Cardiac fibroblast (primary cell): ENCODE measurements at places on chromosomes 7 and 10.
A peak's percentile ranks its signal among the peaks of the same experiment; 100 is the strongest.

- DNase-seq: peak; percentile 61
Measured at GRCh38 chr7:136114966-136115762, 138.0 kb upstream of the MTPN start.

GRCh38 chr10:27779462-27780015, 33.9 kb upstream of the MKX start:
- no peak for DNase-seq

- no peak for DNase-seq
Measured at GRCh38 chr10:61390851-61391250, 62.3 kb downstream of the TMEM26 start.

- peak; percentile 71 for DNase-seq
Measured at GRCh38 chr7:113289140-113289740, 170.9 kb upstream of the SMIM30 start.

DNA sequence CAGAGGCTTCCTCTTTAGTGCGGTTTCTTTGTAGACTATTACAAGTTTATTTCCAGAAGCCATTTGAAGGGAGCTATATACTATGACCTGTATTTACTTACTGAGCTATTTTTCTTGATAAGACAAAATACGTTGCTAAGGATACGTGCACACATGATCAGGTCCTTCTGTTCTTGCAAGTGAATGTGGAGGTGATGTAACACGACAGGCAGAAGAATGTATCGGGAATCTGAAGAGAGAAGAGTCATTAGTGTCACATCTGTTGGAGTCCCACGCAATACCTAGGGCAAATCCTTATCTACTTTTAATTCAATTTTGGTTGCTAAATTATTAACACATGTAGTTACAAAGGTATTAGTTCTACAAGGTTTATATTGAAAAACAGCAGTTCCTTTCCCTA, 284.6 kb upstream of the IMMP2L start:
- DNase-seq: no peak

GRCh38 chr10:15027741-15028140, 16.0 kb upstream of the OLAH start:
- DNase-seq: peak; percentile 33

GRCh38 chr7:1941464-1942242, 271.6 kb downstream of the ELFN1 start:
- DNase-seq: no peak

DNA sequence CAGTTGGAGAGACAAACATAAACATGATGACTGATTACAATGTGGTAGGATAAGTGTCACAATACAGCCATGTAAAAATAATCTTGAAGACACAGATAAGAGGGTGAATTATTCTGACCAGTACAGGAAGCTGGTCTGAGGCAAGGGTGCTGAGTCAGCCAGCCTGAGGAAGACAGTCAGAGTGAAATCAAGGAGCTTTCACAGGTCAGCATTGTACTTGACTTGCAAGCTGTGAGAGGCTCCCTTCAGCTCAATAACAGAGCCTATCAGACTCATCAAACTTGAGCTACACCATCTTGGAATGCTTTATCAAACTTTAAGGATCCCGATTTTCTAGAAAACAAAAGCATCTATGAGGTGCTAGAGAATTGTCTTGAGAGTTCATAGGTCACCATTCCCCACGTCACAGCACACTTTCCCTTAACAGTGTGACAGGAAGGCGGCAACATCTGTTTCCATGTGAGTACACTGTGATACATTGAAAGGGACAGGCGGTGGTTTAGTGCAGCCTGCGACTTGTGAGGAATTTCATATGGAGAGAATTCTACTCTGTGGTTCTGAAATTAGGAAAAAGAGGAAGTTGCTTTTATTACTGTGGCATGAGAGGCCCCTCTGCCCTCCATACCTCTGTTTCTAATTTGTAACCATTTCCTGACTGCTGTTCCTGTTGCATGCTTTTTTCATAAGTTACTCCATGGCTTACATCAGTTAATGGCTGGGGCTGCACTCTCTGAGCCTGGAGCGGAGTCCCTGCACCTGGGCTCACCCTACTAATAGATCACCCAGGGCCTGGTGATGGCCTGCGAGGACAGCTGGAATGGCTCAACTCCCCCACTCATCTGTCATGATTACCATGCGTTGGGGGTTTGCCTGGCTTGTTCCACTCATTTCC, 417.1 kb downstream of the SUGCT start:
- DNase-seq: peak; percentile 90

DNA sequence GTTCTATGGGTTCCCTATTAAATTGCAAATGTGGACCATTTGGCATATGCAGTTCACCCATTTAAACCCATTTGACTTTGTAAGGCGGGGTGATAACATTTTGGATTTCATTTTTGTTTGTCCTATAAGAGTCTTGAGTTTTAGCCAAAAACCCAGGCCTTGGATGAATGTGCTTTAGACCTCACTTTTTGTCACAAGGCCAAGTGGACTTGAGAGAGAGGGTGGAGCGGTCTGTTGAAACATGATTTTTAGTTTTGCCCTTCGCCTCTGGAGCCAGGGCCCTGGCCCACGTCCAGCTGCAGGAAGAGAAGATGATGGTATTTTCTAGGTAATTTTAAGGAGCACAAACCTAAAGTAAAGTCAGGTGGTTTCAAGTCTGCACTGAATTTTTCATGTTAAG, 260.1 kb downstream of the SLC25A13 start:
- DNase-seq: peak; percentile 22

DNA sequence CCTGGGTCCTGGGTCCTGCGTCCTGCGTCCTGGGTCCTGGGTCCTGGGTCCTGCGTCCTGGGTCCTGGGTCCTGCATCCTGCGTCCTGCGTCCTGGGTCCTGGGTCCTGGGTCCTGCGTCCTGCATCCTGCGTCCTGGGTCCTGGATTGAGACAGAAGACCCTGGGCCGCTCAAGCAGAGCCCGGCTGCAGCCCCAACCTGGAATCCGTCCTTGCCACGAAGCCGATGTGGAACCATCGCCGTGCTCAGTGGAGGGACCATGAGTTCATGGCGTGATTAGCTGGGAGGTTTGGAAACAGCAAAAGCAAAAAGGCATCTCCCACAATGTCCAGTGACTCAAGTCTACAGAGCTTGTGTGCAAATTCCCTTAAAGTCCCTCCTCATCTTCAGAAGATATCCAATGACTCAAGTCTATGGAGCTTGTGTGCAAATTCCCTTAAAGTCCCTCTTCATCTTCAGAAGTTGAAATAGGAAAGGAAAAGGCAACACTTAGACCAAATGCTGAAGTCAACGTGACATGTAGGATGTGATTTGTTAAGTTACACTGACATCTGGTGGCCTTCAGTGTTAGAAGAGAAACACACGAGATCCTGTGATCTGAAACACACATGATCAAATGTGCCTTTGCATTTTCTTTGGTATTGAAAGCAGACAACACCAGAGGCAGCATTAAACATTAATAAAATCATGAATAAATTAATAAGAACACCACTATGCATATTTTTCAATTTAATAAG, 179.9 kb downstream of the PTPRN2 start:
- DNase-seq: peak; percentile 52

DNA sequence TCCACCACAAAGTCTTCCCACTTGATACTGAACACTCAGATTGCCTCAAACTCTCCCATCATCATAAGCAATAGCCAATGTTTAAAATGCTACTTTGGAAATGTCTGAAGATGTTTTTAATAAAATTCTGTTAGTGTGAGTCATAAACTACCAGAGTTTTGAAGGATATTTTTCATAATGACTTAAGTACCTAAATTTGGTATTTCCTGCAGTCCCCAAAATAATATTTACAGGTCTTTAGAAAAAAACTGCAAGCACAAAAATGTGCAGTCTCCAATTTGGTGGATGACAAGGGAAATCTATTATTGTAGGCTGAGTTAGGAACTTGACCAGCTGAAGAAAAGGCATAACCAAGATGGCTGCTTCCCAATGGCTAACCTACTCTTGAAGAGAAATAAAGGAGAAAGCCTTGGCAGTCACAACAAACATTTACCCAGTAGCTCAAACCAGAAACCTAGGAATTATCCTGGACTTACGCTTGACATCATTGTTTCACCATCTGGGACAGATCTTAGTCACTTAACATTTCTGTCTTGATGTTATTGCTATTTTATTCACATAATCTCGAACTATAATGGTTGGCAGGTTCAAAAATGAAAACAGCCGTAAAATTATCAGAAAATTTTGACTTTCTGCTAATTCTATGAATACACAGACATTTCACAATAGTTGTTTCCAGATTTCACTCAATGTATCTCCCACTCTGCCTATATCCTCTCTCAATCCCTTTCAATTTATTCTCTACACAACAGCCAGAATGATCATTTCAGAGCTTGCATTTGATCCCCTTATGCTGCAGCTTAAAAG, 111.2 kb upstream of the STEAP1B start:
- DNase-seq: no peak

GRCh38 chr7:134165252-134165651, 38.1 kb downstream of the LRGUK start:
- DNase-seq: no peak

DNA sequence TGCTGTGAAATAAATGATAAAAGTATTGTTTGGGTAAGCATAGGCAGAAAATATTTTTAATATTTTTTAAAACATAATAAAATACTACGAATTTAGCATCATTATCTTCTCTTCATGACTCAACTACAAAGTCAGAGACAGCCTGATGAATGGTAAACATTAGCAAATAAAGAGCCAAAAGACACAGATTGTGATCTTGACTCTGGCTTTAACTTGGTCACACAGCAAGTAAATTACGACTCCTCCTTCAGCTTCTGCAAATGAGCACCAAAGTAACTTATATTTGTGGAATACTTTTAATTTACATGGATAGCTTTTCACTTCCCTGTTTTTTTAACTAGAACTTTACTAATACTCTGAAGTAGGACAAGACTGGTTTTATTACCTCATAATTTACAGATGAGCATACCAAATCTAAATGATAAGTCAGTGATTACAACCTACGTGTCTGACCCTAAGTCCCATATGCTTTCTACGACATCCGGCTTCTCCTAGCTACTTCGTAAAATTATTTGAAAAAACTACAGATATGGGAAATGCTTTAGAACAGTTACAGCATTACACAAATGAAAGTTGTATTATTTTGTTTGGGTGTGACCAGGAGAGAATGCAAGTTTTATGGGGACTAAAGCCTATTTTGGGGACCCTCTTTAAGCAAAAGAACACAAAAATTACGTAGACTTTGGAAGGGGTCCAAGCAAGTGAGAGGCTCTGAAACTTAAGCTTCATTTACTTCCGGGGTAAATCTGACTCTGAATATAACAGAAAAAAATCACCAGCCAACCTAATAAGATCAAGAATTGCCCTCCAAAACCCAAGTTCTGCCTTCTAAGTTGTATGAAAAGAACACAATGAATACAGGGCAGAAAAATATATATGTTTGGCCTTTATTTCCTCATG, 133.8 kb downstream of the CPEB3 start:
- peak; percentile 39 for DNase-seq

DNA sequence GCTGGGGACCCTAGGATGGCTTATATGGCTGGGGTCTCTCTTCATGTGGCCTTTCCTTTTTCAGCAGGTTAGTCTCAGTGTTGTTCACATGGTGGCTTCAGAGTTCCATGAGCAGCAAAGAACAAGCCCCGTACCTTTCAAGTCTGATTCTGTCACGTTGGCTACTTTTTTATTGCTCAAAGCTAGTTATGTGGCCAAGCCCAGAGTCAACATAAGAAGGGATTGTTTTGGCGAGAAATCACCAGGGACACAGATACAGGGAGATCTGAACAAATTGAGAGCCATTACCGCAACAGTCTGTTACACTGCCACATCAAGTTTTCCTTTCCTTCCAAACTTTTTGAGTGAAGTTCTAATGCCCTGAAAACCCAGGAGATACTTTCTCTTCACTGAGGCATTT, 770.5 kb downstream of the LRMDA start:
- no peak for DNase-seq

GRCh38 chr7:46774515-46774914, 807.4 kb downstream of the TNS3 start:
- peak; percentile 11 for DNase-seq

DNA sequence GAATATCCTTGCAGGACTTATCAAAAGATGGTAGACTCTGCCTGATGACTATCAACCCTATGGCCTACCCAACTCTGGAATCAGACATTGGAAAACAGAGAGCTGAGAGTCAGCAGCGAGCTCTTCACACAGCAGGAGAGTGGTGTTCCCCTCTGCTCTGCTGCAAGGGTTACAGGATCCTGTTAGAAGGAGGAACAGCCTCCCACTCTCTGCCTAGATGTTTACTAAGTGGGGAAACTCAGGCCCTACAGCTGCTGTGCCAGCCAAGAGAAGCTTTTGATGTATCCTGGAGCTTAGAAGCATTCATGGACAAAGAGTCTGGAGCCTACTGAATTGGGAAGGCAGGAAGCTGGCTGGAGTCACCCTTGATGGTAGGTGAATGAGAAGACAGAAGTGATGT, 104.6 kb downstream of the ABLIM1 start:
- DNase-seq: no peak

DNA sequence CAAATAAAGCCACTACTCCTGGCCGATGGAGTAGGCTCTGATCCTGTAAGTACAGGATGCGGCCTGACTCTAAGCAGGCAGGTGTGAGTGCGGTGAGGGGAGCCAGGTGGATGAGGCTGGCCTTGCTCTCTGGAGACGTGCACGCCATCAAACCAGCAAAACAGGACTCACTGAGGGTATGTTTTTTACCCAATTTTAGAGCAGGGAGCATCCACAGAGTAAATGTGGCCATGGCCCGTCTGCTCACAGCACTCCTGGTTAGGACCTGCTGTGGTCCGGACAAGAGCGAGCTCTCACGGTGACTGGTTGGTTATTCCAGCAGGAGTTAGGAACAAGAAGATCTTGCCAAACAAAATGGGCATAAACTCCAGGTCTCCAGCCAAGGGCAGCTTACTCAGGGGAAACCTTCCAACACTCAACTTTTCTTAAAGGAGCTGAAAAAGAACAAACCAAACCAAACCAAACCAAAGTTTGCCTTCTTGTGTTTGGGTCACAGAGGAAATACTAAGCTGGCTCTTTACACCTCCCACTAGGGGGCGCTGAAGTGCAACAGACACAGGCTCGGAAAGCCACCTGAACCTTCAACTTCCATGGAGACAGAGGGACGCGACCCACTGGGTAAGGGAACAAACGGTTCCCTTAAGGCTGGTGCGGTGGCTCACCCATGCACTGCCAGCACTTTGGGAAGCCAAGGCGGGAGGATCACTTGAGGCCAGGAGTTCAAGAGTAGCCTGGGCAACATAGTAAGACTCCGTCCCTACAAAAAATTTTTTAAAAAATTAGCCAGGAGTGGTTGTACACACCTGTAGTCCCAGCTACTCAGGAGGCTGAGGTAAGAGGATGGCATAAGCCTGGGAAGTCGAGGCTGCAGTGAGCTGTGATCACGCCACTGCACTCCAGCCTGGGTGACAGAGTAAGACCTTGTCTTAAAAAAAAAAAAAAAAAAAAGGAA, 122.4 kb downstream of the CLEC2L start:
- peak; percentile 90 for DNase-seq

GRCh38 chr7:82442492-82443035, 1.0 kb downstream of the CACNA2D1 start:
- DNase-seq: peak; percentile 36

GRCh38 chr10:58373442-58373827, 11.8 kb upstream of the TFAM start:
- peak; percentile 11 for DNase-seq

GRCh38 chr10:133422223-133422806, 2.1 kb downstream of the SPRN start:
- DNase-seq: no peak

- no peak for DNase-seq
Measured at GRCh38 chr10:103812004-103812403, 43.4 kb downstream of the SH3PXD2A start.

- peak; percentile 90 for DNase-seq
Measured at GRCh38 chr7:138226001-138226476, 149.8 kb downstream of the AKR1D1 start.
